ENCODE measurements at places on chromosomes 6 and 20.

GRCh38 chr6:112332274-112332673, 14.9 kb upstream of the RFPL4B start:
- no peak for DNase-seq

DNA sequence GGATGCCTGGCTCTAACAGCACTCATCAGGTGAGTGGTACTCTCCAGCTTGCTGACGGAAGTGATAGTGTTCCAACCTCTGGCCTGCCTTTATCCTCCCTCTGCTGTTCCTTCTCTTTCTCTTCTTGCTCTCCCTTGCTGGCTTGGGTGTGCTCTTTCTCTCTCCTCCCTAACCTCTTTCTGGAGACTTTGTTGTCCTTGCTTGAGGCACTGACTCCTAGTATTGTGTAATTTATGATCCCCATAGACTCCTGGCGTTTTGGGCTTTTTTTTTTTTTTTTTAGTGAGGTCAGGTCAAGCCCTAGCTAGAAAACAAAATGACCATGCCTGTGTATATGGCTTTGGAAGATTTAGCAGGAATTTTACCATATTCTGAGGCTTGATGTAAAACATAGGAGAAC, 84.7 kb upstream of the MRAP2 start:
- DNase-seq = no peak

- no peak for DNase-seq
Observed at GRCh38 chr6:126821706-126822105, 296.8 kb upstream of the RSPO3 start.

GRCh38 chr6:159099961-159100360, 55.2 kb upstream of the TAGAP start:
- no peak for DNase-seq

- no peak for DNase-seq
Observed at GRCh38 chr6:108948181-108948661, 100.0 kb downstream of the ARMC2 start.

DNA sequence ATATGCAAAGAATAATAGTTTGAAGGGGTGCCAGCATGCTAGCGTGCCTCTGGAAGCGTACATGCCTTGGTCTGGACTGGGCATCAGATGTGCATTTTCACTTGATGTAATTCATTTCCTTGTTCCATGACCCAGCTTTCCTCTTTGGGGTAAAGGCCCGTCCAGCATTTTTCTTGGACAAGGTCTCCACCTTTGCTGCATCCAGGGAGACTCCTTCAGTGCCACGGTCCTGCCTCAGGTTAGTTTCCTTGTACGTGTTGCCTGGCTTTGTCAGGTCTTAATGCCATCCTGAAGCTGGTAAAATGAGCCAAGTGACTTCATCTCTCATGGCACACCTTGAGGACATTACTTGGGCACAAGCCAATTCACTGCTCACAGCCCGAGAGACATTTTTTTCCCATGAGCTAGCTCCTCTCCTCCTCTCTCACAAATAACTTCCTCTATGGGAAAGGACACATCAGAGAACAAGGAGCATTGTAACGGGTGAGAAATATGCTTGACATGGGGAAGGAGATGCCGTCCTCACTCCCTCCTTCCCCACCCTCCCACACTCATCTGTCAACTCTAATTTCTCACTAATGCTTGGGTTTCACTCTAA, 23.9 kb downstream of the EDN1 start:
- no peak for DNase-seq

GRCh38 chr20:51574248-51575033, 31.9 kb upstream of the NFATC2 start:
- no peak for DNase-seq
